ENCODE measurements at places on chromosomes 4 and X. TPM values are rescaled to one million over a fixed set of nuclear protein-coding genes. Genes with fewer than 3 reads are reported as not detected.

The NEXMIF gene
- total RNA-seq: 1.2 TPM

DNA sequence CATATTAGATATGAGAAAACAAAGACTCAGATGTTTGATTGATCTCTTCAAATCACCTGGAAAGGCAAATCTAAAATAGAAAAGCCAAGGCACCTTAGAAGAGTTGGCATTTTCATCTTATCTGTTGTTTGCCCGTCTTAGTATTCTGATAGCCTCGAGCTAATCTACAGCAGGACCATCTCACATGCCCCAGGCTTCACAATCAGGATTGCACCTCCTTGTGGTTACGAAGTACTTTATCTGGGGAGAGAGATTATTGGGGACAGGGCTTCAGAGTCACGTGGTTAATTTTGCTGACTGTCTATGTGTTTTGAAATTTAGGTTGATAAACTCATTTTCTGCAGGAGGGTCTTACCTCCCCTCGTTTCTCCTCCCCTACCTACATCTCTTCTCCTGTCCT, 313.1 kb upstream of the ANXA10 start:
- H3K4me1 ChIP-seq: no peaks in the 10 kb centered on the region
- DNase-seq: no peak
- no peak overlapping the region for H3K27ac ChIP-seq

DNA sequence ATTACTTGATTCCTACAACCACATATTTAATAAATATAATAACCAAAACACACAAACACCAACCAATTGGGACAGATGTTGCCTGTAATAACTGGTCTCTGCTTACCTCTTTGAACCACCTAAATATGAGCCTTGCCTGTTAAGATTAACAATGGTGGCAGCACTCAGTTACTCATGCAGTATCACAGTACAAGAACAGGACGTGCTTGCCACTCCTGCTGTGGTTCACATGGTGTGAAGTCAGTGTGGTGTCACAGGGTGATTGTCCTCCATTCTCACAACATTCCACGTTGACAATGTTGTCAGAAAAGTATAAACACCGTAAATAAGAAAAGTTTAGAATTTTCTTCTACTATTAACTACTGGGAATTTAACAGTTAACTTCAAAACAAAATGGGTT, 365.0 kb downstream of the PPP3CA start:
- H3K4me1 ChIP-seq: no peaks in the 10 kb centered on the region
- no peak for DNase-seq
- H3K4me3 ChIP-seq: no peak overlapping the region
- no peaks in the 10 kb centered on the region for H3K27me3 ChIP-seq

The GAGE12E gene
- not detected for total RNA-seq

- H3K36me3 ChIP-seq: no peaks in the 10 kb centered on the region
- no peak for DNase-seq
- H3K4me3 ChIP-seq: no peak overlapping the region
- no peak overlapping the region for H3K27ac ChIP-seq
These were observed 1080.9 kb upstream of the IGFBP7 start for GRCh38 chr4:58191109-58191508.

- H3K36me3 ChIP-seq: no peaks in the 10 kb centered on the region
- no peaks in the 10 kb centered on the region for H3K27me3 ChIP-seq
- no peak for DNase-seq
These were observed 652.9 kb upstream of the IGFBP7 start for GRCh38 chr4:57763070-57763469.

The F8A3 gene
- total RNA-seq: 6.0 TPM

- H3K27me3 ChIP-seq: no peaks in the 10 kb centered on the region
- no peaks in the 10 kb centered on the region for H3K36me3 ChIP-seq
- H3K4me3 ChIP-seq: no peak overlapping the region
- no peaks in the 10 kb centered on the region for H3K4me1 ChIP-seq
These were observed 268.0 kb downstream of the ADGRL3 start for GRCh38 chr4:61468024-61468720.

DNA sequence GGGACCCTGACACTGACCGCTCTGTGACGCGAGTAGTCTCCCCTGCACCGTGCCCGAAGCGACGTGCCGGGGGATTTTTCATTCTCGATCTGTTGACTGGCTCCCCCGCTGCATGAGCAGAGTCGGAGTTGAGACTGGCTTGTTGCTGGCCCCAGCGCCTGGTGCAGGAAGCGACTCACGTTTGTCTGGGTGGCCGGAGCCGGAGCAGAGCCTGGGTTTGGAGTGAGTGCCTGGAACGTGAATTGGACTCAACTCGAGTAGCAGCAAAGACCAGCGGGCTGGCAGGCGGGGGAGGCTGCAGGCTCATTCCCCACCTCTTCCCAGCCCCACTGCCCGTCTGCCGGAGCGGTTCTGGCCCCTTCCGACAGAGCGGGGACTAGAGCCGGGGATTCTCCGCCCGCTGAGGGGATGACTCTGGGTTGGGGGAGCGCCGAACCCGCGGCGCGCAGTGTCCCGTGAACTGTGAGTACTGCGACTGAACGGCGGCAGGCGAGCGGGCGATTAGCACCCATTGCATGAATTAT, 554 bp downstream of the PCDH7 start:
- peak overlapping the region; percentile 32 for H3K4me3 ChIP-seq
- no peaks in the 10 kb centered on the region for H3K27me3 ChIP-seq
- H3K4me1 ChIP-seq: no peaks in the 10 kb centered on the region
- no peaks in the 10 kb centered on the region for H3K36me3 ChIP-seq
- DNase-seq: peak; percentile 58
- peak overlapping the region; percentile 78 for H3K27ac ChIP-seq

DNA sequence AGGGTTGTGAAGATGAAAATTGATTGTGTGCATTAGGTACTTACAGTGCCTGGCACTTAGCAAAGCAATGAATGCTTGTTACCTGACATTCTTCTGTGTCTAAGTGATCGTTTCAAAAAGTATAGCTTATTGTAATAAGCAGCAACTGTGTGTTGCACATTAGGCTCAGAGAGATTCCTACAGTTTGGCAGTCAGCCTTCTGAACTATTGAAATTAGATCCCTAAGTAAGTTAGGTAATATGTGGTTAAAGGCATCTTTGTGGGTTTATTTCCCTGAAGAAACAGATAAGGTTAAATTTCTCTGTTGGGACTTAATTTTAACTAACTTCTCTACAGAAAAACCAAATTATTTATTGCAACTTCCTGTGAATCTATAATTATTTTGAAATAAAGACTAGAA, 93.4 kb downstream of the REPS2 start:
- no peaks in the 10 kb centered on the region for H3K36me3 ChIP-seq
- no peaks in the 10 kb centered on the region for H3K4me1 ChIP-seq
- H3K4me3 ChIP-seq: no peak overlapping the region
- H3K27me3 ChIP-seq: peaks cover 36% of the 10 kb centered on the region
- no peak for DNase-seq

GRCh38 chr4:113904877-113905276, 74.6 kb downstream of the ARSJ start:
- peaks cover 3% of the 10 kb centered on the region for H3K4me1 ChIP-seq
- no peaks in the 10 kb centered on the region for H3K27me3 ChIP-seq
- no peak overlapping the region for H3K27ac ChIP-seq
- H3K4me3 ChIP-seq: no peak overlapping the region
- DNase-seq: no peak

DNA sequence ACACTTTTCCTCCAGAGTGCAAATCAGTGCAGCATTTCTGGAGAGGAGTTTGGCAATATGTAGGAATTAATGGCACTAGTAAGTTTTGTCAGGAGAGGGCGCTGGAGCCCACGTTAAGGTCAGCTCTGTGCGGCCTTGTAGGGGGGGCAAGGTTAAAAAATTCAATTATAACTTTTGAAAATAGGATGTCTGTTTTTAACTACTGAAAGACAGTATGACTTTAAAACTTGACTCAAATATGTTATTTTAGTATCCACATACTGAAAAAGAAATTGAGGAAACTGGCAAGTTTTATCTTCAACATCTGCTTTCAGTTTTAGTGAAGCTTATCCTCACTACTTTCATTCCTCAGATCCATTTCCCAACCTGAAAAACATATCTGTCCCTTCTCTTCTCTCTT, 30.9 kb upstream of the HSD17B13 start:
- H3K36me3 ChIP-seq: peaks cover 14% of the 10 kb centered on the region
- H3K4me3 ChIP-seq: no peak overlapping the region
- no peaks in the 10 kb centered on the region for H3K27me3 ChIP-seq
- no peak overlapping the region for H3K27ac ChIP-seq

- DNase-seq: no peak
- no peaks in the 10 kb centered on the region for H3K27me3 ChIP-seq
- no peak overlapping the region for H3K4me3 ChIP-seq
- no peaks in the 10 kb centered on the region for H3K36me3 ChIP-seq
- H3K27ac ChIP-seq: no peak overlapping the region
- H3K4me1 ChIP-seq: no peaks in the 10 kb centered on the region
These were observed 235.2 kb upstream of the ANKRD50 start for GRCh38 chr4:124947622-124948265.

The TRPC5OS gene
- not detected for total RNA-seq

GRCh38 chr4:153432965-153433753, 33.0 kb upstream of the TMEM131L start:
- DNase-seq: peak; percentile 63
- no peaks in the 10 kb centered on the region for H3K27me3 ChIP-seq
- no peaks in the 10 kb centered on the region for H3K4me1 ChIP-seq
- peak overlapping the region; percentile 72 for H3K27ac ChIP-seq
- no peak overlapping the region for H3K4me3 ChIP-seq

- H3K36me3 ChIP-seq: no peaks in the 10 kb centered on the region
- no peak for DNase-seq
- H3K4me3 ChIP-seq: no peak overlapping the region
- H3K4me1 ChIP-seq: no peaks in the 10 kb centered on the region
- H3K27me3 ChIP-seq: peaks cover 2% of the 10 kb centered on the region
These were observed 8.0 kb downstream of the OFD1 start for GRCh38 chrX:13742397-13743176.

GRCh38 chrX:37580080-37580479, 8.6 kb downstream of the LANCL3 start:
- no peak for DNase-seq
- H3K27ac ChIP-seq: no peak overlapping the region
- no peaks in the 10 kb centered on the region for H3K4me1 ChIP-seq
- no peak overlapping the region for H3K4me3 ChIP-seq
- no peaks in the 10 kb centered on the region for H3K27me3 ChIP-seq
- no peaks in the 10 kb centered on the region for H3K36me3 ChIP-seq

The CCKAR gene
- 0.14 TPM for total RNA-seq

DNA sequence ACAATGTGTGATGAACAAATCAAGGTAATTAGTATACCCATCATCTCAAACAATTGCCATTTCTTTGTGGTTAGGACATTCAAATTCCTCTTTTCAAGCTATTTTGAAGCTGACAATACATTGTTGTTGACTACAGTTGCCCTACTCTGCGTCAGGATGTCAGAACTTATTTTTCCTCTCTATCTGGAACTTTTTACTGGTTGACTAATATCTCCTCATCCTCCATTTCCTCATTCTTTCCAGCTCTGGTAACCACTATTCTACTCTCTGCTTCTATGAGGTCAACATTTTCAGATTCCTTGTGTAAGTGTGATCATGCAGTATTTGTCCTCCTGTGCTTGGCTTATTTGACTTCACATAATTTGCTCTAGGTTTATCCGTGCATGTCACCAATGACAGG, 240.5 kb upstream of the HS3ST1 start:
- no peak overlapping the region for H3K4me3 ChIP-seq
- H3K27me3 ChIP-seq: no peaks in the 10 kb centered on the region
- no peak overlapping the region for H3K27ac ChIP-seq
- H3K4me1 ChIP-seq: no peaks in the 10 kb centered on the region
- H3K36me3 ChIP-seq: no peaks in the 10 kb centered on the region

The ASB5 gene
- total RNA-seq: 0.31 TPM

DNA sequence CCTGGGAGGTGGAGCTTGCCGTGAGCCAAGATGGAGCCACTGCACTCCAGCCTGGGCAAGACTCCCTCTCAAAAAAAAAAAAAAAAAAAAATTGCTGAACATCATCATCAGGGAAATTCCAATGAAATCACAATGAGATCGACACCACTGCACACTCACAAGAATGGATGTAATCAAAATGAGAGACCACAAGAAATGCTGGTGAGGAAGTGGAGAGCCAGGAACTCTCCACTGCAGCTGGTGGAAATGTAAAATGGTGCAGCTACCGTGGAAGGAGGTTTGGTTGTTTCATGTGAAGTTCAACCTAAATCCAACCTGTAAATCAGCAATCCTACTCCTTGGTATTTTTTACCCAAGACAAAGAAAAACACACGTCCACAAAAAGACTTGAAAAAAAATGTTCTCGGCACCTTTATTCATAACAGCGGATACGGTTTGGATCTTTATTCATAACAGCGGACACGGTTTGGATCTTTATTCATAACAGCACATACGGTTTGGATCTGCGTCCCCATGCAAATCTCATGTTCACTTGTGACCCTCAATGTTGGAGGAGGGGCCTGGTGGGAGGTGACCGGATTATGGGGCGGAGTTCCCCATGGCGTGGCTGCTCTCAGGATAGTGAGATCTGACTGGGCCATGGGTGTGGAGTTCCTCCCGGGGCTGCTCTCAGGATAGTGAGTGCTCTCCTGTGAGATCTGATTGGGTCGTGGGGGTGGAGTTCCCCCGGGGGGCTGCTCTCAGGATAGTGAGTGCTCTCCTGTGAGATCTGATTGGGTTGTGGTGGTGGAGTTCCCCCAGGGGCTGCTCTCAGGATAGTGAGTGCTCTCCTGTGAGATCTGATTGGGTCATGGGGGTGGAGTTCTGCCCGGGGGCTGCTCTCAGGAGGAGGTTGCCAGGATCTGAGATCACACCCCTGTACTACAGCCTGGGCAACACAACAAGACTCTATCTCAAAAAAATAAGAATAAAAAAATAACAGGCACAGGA, 7.7 kb downstream of the GAK start:
- no peak for DNase-seq
- no peaks in the 10 kb centered on the region for H3K27me3 ChIP-seq
- H3K36me3 ChIP-seq: no peaks in the 10 kb centered on the region
- H3K4me3 ChIP-seq: no peak overlapping the region

The ESX1 gene
- not detected for total RNA-seq

The F8 gene
- total RNA-seq: 6.1 TPM

The NR3C2 gene
- 19.5 TPM for total RNA-seq
